Hematopoietic multipotent progenitor cell treated with erythropoietin and hydrocortisone succinate and interleukin-3 and kit ligand, for 6 days (in vitro differentiated cells): ENCODE measurements at places on chromosomes 11 and 22.

DNA sequence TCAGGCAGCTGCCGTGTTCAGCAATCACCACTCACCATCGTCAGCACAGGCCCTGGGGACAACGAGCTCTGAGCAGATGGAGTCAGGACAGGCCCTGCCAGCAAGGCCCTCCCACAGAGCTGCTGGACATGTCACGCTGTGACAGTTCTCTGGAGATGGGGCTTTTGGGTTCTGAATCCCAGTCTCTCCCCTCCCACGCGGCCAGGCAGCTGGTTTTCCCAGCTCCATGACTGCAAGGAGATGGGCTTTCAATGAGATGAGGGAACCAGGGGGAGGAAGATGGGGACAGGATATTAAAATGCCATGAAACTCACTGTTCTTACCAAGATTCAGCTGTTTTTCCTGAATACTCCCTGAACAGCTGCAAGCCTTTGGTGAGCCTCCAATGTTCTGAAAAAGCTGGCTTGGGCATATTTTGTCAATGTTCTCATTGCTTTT, 305.9 kb downstream of the BRD1 start:
- no peak for DNase-seq

GRCh38 chr22:43198936-43199335, 12.0 kb upstream of the TTLL12 start:
- DNase-seq: no peak

GRCh38 chr11:2772544-2773031, 72.8 kb upstream of the KCNQ1OT1 start:
- DNase-seq: peak; percentile 56

DNA sequence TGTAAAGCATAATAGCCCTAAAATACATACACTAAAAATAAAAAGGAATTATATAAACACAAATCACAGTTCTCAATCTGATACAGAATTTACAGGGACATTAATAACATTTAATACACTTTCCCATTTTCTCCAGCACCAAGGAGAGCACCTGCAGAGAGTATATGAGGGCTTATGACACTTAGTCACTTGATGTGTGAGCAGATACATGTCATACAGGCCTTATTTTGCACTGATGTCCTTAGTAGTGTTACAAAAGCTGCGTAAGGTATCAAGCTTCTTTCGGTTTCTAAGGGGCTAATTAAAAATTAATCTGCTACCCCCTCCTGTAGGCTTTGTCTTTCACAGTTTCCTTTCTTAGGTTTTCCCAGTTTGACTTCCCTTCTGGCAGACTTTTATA, 61.3 kb downstream of the TRIM44 start:
- peak; percentile 14 for DNase-seq

GRCh38 chr11:27317751-27318150, 45.3 kb downstream of the CCDC34 start:
- no peak for DNase-seq

DNA sequence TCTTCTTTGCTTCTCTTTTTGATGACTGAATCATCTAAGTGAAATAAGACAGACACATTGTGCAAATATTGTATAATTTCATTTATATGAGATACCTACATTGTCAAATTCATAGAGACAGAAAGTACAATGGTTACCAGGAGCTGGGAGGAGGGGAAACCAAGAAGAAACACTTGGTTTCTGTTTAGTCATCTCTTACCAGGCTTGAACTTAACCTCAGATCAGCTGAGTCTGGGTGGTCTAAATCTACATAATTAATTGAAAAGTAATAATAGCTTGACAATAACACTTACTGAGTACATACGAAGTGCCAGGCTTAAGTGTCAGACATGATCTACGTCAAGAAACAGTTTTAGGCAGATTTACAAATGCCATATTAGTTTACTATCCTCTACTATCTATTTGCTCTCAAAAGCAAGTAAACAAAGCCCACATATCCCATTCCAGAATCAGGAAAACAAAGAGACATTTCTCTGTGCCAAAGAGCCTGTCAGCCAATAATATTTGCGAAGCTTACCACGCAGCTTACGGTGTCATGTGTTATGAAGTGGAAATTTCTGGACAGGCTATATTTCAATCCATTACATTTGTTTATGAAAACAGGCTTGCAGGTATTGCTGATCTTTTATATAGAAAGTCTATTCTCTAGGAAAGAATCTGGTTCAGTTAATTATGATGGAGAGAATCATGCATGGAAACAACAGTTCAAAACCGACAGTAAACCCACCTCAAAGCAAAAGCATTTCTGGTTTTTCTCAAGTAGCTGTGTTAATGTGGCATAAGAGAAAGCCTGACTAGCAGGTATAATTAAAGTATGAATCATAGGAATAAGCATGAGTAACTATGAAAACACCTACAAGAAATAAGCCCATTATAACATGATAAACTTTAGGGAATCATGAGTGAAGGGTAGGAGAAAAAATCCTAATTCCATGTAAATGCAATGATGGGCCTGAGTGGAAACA, 2.7 kb upstream of the ARHGAP42 start:
- DNase-seq: no peak
